ENCODE measurements at places on chromosomes 5 and 9.

DNA sequence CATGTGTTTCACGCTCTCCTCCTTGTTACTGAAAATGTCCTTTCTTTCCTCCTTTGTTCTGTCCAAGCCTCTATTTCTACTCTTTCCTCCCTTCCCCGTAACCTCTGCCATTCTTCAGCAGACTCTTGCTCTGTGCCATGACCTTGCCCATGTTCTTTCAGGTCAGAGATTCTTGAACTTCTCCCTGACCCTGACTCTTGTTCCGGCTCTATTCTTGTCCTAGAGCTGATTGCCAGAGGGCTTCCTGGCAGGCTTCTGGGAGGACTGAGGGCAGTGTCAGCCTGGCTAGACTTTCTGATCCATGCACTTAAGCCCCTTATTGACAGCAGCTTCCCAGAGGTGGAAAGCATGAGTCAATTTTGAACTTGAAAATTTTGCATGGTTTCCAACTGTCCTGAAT is 174.2 kb downstream of the TMEM161B start:
- no peak for DNase-seq

GRCh38 chr5:178114325-178115135 is 1.2 kb downstream of the N4BP3 start:
- no peak for DNase-seq

DNA sequence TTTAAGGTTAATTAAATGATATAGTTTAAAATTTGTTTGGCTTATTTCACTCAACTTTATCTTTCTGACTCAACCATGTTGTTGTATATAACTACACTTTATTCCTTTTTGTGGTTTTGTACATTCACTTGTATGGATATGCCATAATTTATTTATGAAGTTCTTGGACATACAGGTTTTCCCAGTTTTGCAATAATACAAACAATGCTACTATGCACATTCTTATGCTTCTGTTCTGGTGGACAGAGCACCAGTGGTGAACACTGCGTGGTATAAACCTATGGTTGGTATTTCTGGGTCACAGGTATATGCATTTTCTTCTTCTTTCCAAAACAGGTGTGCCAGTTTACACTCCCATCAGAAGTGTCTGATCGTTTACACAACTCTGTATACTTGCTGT is 35.7 kb upstream of the TRIM14 start:
- no peak for DNase-seq

DNA sequence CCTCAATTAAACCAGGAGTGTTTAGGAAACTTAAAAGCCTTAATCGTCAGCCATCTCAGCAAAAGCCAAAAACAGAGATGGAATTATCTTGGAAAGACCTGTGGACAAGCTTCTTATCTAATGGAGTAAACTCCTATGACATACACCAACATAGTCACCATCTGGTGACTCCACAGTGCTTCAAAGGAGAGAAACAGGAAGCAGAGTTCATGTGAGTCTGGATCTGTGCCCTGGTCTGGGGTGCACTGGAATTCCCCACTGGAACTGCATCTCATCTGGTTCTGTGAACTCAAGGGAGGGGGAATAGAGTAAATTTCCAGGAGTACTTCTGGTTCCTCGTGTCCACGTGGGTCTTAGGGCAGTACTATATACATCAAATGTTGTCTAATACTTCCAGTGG is 36.3 kb upstream of the KCNN2 start:
- no peak for DNase-seq

DNA sequence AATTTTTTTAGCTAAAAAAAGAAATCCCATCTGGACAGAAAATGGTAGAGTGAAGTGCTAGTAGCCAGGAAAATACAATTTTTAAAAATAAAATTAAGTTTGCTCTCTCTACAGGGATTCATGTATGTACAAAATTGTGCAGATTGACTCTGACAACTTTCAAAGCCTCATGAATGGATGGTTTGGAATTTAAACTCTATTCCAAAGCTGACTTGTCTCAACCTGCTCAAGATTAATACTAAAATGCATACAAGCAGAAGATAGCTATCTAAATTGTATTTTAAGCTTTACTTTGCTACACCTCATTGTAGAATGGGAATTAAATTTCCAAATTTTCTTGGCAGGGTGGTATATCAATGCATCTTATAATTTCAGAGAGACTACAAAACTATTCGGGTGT is 257.6 kb downstream of the RFX3 start:
- no peak for DNase-seq

- DNase-seq: no peak
Measured at GRCh38 chr5:154395407-154396106, 50.2 kb upstream of the SAP30L start.

DNA sequence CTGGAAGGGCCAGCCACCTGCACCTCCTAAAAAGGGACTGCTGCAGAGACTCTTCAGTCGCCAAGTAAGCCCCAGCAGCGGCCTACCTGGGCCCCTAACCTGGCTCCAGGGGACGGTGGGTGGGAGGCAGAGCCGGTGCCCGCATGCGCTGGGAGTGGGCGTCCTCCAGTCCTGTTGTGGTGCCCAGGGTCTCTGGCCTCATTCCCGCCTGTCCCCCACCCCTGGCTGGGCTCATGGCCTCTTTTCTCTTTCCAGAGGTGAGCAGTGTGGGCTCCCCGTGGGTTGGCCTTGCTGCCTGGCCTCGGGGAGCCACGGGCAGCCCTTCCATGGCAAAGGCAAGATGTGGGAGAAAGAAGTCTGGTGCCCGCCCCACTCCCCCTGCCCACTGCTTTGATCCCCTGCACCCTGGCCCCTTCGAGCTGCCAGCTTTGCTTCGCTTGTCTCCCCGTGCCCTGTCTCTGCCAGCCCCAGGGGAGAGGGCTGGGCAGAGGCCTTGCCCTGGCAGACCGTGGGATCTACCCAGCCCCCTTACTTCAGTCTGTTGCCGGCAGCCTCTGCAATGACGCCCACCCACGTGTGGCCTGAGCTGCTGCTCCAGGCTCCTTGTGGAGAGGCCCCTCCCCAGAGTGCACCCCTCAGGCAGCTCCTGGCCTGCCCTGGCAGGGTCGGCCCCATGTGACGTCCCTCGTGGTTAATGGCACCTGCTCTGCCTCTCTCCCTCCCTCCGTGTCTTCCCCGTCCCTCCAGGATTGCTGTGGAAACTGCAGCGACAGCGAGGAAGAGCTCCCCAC is 5.4 kb upstream of the PRR7 start:
- no peak for DNase-seq

DNA sequence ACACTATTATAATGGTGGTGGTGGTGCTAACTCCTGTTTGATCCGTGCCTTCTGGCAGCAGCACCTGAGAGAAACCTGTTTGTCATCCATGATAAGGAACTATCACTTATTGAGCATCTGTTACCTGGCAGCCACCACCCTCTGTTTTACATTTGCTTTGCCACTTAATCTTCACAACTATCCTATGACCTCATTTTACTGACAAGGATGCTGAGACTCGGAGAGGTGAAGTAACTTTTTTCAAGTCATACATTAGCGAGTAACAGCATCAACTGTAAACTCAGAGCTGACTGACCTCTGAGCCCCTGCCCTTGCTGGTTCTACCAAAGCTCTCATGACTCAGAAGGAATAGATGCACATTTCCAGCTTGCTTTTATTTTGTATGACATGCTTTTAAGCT is 81.1 kb downstream of the EGFLAM start:
- no peak for DNase-seq

GRCh38 chr5:19241690-19242089 is 746.3 kb downstream of the CDH18 start:
- DNase-seq: no peak

GRCh38 chr5:3622961-3623360 is 27.3 kb downstream of the IRX1 start:
- no peak for DNase-seq
